Occipital lobe (tissue), 3 donors: ENCODE measurements at places on chromosomes 12 and 14. TPM values are rescaled to one million over a fixed set of nuclear protein-coding genes. Genes with fewer than 3 reads are reported as not detected.

- DNase-seq, result no peak
Observed at GRCh38 chr14:22976620-22977433, 5.5 kb downstream of the AJUBA start.

DNA sequence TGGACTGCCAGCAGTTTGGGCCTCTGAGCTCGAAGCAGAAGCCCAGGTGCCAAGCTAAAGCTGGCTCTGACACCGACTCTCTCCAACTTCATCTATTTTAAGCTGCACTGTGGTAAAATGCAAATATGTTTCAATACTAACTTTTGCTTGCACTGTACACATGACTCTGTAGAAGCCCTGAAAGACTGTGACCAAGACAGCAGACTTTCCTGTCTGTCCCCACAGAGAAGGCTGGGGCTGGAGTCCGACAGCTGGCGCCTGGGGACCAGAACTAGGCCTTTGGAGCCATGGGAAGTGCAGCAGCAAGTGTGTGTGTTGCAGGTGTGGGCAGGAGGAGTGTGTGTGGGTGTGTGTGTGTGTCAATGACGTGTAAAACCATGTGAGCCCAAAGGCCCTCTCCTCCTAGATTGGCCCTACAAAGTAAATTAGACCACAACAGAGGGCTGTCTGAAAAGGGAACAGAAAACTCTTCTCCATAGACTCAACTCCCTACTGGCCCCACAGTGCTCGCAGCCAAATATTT, 16.4 kb upstream of the RAB35 start:
- DNase-seq, result no peak

GRCh38 chr12:123094349-123095077, 56.4 kb downstream of the PITPNM2 start:
- no peak for DNase-seq

ACOT4 gene
- total RNA-seq, result 1.7 TPM
